ENCODE measurements at places on chromosomes 3 and 15.

DNA sequence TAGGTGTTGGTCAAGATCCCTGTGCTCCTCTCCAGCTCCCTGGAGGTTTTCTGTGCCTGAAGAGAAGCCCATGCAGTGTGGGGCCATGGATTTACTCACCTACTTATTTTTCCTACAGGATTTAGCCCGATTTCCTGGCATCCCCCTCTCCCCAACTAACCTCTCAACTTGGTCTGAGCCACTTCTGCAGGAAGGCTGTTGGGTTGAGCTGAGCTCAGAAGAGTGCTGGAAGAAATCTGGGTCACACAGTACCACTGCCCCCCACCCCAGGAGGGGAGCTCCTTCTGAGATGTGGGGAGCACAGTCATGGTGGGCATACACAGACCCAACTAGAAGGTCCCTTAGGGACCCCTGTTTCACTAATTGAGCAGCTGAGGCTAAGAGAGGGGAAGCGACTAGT lies 34.4 kb upstream of the SLCO2A1 start:
- H3K4me1 ChIP-seq, result no peaks in the 10 kb centered on the region
- no peak overlapping the region for H3K27ac ChIP-seq
- no peaks in the 10 kb centered on the region for H3K27me3 ChIP-seq
- no peak for DNase-seq
- no peak overlapping the region for H3K4me3 ChIP-seq

DNA sequence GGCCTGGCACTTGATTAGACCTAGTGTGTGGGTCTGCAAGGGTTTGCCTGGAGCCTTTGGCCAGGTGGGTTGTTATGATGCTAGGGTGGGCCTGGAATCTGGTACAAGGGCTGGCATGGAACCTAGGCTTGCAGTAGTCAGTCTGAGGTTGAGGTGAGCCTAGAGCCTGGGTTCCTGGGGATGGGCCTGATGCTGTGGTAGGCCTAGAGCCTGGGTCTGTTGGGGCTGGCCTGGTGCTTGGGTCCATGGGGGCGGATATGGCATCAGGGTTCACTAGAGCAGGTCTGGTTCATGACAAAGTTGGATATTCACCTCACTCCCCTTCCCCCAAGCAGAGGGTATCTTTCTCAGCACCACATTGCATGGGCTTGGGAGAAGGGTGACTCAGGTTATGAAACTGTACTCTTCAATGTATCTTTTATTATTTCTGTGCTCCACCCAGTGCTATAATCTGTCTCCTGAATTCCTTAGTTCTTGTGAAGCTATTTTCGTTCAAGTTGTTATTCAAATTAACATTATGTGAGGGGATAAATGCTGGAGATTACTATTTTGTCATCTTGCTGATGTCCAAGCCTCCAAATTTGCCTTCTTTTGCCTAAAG lies 274.4 kb downstream of the NFKBIZ start:
- no peaks in the 10 kb centered on the region for H3K27me3 ChIP-seq
- no peak for DNase-seq
- peaks cover 11% of the 10 kb centered on the region for H3K36me3 ChIP-seq
- H3K4me1 ChIP-seq, result peaks cover 1% of the 10 kb centered on the region
- no peak overlapping the region for H3K27ac ChIP-seq
- H3K4me3 ChIP-seq, result no peak overlapping the region

- no peaks in the 10 kb centered on the region for H3K4me1 ChIP-seq
- DNase-seq, result no peak
- H3K27me3 ChIP-seq, result no peaks in the 10 kb centered on the region
Observed at GRCh38 chr3:128340198-128340903, 126.3 kb downstream of the DNAJB8 start.

GRCh38 chr3:178267158-178267844 lies 268.9 kb upstream of the KCNMB2 start:
- no peak for DNase-seq
- no peak overlapping the region for H3K27ac ChIP-seq
- no peaks in the 10 kb centered on the region for H3K36me3 ChIP-seq

GRCh38 chr3:107188262-107188661 lies 189.0 kb upstream of the CCDC54 start:
- DNase-seq, result no peak
- H3K27me3 ChIP-seq, result no peaks in the 10 kb centered on the region

DNA sequence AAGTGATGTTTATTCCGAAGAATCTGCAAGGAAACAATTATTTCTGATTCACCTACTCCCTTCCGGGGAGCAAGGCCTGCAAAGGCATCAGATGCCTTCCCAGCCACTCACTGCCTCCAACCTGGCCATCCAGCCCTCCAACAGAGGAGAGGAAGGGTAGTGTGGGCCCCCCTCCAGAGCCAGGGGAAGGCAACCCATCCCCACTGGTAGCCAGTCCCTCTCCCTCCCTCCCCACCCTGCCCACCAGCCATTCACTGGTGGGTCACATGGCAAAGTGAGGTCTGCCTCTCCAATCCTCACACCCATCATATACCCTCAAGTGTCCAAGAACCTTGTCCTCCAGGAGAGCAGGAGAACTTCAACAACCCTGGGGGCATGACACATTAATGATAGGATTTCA lies 2.4 kb upstream of the VIPR1 start:
- no peak for DNase-seq
- no peaks in the 10 kb centered on the region for H3K36me3 ChIP-seq
- no peak overlapping the region for H3K4me3 ChIP-seq

- H3K27ac ChIP-seq, result no peak overlapping the region
- no peaks in the 10 kb centered on the region for H3K36me3 ChIP-seq
- H3K4me1 ChIP-seq, result peaks cover 9% of the 10 kb centered on the region
- DNase-seq, result no peak
- H3K27me3 ChIP-seq, result peaks cover 54% of the 10 kb centered on the region
Observed at GRCh38 chr3:64684715-64685261, 3.0 kb downstream of the ADAMTS9 start.

DNA sequence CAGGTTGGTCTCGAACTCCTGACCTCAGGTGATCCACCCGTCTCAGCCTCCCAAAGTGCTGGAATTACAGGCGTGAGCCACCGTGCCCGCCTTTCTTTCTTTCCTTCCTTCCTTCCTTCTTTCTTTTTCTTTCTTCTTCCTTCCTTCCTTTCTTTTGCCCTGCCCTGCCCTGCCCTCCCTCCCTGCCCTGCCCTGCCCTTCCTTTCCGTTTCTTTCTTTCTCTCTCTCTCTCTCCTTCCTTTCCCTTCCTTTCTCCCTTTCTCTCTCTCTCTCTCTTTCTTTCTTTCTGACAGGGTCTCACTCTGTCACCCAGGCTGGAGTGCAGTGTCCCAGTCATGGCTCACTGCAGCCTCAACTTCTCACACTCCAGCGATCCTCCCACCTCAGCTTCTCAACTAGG lies 74.6 kb downstream of the UMPS start:
- no peak overlapping the region for H3K4me3 ChIP-seq
- no peaks in the 10 kb centered on the region for H3K36me3 ChIP-seq
- H3K4me1 ChIP-seq, result no peaks in the 10 kb centered on the region
